Hippocampal formation (tissue), 2 donors: ENCODE measurements at places on chromosomes 5 and 9.

- no peak for DNase-seq
Measured at GRCh38 chr5:151680944-151681427, 5.7 kb downstream of the SPARC start.

DNA sequence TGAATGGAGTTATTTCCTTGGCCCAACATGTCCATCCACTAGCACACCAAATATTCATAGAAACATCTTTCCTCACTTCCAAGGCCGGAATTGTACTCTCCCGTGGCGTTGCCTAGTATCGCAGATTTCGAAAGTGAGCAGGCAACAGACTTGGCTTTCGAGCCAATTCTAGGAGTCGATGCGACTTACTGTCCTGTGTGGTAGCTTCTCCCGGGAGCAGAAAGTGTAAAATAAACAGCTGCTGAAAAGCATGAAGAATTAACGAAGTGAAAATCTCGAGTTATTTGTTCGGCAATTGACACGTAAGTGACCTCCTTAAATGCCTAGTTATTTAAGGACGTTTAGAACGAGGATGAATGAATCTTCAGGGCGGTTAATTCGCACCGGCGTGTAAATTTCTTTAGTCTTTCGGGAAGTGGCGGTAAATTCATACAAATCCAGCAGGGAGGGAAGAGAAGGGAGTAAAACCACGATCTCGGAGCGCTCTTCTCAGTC, 449 bp upstream of the PCSK5 start:
- peak; percentile 70 for DNase-seq

- DNase-seq: no peak
Measured at GRCh38 chr5:102865510-102866236, 110.6 kb downstream of the PAM start.

- no peak for DNase-seq
Measured at GRCh38 chr9:115671236-115671962, 482.2 kb upstream of the PAPPA start.

DNA sequence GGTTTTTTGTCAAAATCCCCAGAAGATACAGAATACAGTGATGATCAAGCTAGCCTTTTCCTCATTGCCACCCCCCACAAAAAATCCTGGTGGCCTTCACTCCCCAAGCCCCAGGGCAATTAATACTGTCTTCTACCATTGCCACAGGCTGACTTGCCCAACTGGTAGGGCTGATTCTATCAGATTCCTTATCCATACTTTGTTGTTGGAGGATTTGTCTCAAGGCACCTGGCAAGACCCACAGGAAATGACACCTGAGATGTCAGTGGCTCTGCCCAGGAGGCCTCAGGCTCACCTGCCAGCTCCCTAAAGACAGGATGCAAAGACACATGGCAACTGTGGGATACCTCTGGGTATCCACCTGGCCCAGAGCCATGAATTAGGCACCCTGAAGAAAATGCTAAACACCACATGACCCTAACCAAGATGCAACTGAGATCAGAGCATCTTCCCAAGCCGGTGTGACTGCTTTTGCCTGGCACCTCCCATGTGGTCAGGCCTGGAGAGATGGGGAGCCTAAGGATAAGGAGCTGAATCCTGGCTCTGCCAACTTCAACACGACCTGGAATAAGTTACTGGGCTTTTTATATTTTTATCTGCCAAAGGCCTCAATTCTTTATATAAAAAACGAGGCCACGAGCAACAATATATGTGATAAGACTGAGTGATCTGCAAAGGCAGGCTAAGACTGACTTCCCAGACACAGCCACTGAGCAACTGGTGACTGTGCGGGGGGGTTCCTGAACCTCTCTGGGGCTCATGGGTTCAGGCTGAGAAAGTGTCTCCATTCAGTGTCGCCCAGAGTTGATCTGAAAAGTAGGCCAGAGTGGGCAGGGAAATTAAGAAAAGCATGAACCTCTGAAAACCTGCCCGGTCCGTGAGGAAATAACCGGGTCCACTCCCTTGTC, 944 bp downstream of the ATOX1 start:
- DNase-seq: no peak

GRCh38 chr9:87596862-87597261, 99.2 kb downstream of the DAPK1 start:
- DNase-seq: no peak

GRCh38 chr9:81613002-81613812, 76.1 kb downstream of the TLE1 start:
- peak; percentile 55 for DNase-seq

DNA sequence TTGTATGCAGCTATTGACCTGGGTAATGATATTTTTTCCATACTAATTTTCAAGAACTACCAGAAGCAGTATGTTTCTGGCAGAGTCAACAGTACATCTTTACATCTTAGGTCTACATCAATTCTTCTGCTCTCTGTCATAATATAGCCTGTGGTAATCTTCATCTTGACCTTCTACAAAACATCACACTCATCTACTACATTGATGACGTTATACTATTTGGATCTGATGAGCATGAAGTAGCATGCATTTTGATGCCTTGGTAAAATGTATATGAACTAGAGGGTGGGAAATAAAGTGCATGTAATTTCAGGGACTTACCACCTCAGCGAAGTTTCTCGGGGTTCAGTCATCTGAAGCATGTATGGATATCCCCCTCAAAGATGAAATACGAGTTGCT, 629.7 kb upstream of the SGCD start:
- DNase-seq: no peak

- no peak for DNase-seq
Measured at GRCh38 chr9:17963498-17963897, 384.6 kb downstream of the SH3GL2 start.

- DNase-seq: no peak
Measured at GRCh38 chr5:132497488-132497997, 7.0 kb upstream of the IRF1 start.

DNA sequence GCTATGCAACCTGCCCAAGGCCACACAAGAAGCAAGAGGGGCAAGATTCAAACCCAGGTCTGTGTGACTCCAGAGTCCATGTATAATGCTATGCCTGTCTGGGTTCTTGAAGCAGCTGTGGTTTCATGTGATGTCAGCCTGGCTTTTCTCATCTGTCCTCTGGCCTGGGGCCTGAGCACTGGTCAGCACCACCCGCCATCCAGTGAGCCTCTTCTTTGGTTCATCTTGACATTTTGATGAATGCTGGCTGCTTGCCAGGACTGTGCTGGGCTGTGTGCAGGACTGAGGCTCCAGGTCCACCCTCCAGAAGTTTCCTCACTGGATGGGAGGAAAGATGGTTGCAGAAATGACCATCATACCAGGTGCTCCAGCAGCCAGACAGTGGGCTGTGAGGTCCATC, 61.5 kb downstream of the TSTD2 start:
- no peak for DNase-seq

DNA sequence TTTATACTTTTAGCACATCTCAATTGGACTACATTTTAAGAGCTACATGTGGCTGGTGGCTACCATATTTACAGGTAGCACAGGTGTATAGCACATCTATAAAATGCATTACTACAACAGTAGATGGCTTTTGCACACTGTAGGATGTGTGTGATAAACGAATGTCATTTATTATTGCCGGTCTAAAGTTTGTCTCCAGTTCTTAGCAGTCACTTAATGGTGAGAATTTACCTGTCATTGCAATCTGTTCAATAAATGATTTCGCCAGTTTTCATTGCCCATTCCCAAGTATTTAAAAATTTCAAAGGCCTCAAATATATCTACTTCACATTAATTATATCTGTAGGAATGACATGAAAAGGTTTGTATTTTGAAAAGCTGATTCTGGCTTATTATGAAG, 15.9 kb downstream of the SCAMP1 start:
- DNase-seq: no peak

- DNase-seq: no peak
Measured at GRCh38 chr5:78286290-78286689, 8.2 kb downstream of the AP3B1 start.

GRCh38 chr9:77020413-77021290, 1.2 kb downstream of the FOXB2 start:
- DNase-seq: no peak

GRCh38 chr9:37036371-37036775, 2.3 kb upstream of the PAX5 start:
- DNase-seq: no peak

- DNase-seq: no peak
Measured at GRCh38 chr9:133269537-133270362, 5.3 kb downstream of the ABO start.

GRCh38 chr5:81906086-81906485, 65.7 kb upstream of the ATG10 start:
- no peak for DNase-seq

DNA sequence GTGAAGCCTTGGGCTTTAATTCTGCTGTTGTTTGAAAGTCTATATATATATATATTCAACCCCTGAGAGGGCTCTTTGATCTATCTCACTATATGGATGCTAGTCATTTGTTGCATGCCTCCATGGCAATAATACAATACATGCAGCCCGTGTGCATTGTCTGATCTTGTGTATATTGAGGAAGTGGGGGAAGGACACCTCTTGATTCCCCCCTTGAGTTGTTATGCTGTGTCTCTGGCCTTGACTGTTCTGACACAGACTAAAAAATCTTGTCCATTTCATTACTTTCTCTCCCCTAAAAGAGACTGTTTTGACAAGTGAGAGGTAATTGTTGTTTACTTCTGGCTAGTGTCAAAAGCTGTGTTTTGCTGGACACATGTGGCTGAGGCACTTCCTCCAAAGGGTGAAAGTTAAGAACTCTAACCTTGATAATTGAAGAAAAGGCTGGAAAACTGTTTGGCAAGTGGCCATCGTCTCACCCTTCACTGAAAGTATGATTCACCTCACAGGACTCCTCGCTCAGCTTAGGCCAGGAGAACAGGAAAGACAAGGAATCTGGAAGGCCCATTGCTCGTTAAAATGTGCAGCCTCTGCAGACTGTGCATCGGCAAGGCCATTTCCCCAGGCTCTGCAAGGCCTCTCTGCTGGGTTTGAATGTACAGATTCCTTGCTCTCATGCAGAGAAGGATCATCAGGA, 304.0 kb downstream of the PRELID2 start:
- no peak for DNase-seq

- no peak for DNase-seq
Measured at GRCh38 chr9:109507421-109507838, 9.3 kb upstream of the PTPN3 start.
